CD4-positive, CD25-positive, alpha-beta regulatory T cell (primary cell): ENCODE measurements at places on chromosomes 1 and 21.

DNA sequence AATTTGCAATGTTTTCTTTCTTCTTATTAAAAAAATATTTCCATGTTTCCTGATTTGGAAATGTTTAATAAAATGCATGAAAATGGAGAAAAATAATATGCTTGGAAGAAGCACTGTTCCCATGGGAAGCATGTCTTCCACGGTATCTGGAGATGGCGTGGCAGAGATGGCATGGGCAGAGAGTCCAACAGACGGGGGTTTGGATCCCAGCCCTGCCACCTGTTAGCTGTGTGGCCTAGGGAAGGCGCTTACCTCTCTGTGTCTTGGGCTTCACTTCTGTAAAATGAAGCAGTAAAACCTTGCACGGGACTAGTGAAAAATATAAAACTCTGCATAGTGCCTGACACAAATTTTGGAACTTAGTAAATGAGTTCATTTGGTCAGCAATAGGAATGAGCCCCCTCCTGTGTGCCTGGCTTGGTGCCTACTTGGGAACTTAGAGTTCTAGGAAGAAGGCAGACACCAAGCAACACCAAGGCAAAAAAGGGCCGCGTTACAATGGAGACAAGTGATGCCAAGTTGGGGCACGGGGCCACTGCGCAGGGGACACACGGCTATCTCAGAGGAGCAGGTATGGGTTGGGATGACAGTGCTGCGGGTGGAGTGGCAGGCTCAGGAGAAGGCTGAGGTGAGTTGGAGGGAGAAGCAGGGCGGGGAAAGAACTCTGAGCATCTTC, 124.2 kb downstream of the KCNN3 start:
- H3K4me3 ChIP-seq: no peak overlapping the region
- no peaks in the 10 kb centered on the region for H3K36me3 ChIP-seq
- H3K4me1 ChIP-seq: peaks cover 12% of the 10 kb centered on the region
- no peaks in the 10 kb centered on the region for H3K27me3 ChIP-seq
- no peak overlapping the region for H3K27ac ChIP-seq

DNA sequence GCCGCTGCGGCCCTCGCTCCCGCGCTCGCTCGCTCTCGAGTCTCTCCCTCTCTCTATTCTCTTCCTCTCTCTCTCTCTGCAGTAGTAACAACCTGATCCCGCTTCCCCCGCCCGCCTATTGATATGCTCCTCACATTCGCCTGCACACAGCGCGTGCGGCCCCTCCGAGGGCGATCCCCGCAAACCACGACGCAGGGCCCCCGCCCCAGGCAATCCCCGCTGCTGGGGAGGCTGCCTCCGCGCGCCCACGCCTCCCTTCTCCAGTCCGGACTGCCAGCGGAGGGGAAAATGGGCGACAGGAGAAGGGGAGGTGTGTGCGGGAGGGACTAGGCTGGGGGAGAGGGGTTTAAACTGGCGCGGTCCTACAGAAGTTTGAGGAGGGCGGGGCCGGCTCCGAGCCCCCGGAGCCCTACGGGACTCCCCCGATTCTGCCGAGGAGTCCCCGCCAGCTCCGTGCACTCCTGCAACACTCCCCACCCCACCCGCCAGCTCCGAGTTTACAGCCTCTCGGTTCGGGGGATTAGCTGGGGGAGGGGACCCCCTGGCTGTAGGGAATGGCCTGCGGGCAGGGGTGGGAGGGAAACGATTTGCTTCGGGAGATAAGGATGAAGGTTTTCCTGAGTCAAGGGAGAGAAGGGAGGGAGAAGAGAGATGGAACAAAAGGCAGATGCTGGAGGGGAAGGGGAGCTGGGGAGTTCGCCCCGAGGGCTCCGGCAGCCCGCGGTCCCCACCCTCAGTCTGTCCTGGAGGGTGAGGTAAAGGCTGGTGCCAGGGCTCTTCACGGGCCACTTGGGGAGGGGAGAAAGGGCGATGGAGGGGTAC, 66.6 kb downstream of the SYT2 start:
- H3K4me3 ChIP-seq: no peak overlapping the region
- peaks cover 27% of the 10 kb centered on the region for H3K4me1 ChIP-seq
- H3K36me3 ChIP-seq: no peaks in the 10 kb centered on the region
- no peak overlapping the region for H3K27ac ChIP-seq
- peaks cover 20% of the 10 kb centered on the region for H3K27me3 ChIP-seq

DNA sequence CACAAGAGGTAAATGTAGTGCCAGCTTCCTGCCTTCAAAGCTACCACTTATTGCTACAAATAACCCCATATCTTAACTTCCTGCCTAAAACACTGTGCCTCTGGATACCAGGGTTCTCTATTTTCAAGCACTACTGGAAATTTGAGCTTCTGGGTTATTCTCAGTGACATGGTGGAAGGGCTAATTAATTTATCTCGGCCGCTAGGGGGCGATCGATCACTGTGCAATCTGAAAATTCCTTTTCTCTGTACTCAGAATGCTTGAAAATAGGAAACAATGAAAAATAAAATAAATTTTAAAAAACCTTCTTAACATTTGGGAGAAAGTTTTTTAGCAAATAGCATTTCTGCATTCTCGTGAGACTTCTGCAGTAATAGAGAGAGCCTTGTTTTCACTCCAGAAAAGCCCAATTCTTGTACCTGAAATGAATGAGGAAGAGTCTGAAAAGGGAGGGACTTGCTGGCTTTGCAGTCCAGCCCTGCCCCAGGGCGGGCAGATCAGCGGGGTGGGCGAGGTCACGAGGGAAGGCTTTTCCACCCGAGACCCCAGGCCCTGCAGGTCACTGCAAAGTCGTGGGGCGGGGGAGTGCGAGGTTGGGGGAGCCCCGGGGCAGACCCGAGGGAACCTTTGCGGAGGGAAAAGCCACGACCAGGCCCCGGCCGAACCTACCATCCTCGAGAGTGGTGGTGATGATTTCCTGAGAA, 276.7 kb downstream of the PCP4 start:
- no peak overlapping the region for H3K27ac ChIP-seq
- DNase-seq: no peak
- H3K4me1 ChIP-seq: no peaks in the 10 kb centered on the region
- no peaks in the 10 kb centered on the region for H3K27me3 ChIP-seq

DNA sequence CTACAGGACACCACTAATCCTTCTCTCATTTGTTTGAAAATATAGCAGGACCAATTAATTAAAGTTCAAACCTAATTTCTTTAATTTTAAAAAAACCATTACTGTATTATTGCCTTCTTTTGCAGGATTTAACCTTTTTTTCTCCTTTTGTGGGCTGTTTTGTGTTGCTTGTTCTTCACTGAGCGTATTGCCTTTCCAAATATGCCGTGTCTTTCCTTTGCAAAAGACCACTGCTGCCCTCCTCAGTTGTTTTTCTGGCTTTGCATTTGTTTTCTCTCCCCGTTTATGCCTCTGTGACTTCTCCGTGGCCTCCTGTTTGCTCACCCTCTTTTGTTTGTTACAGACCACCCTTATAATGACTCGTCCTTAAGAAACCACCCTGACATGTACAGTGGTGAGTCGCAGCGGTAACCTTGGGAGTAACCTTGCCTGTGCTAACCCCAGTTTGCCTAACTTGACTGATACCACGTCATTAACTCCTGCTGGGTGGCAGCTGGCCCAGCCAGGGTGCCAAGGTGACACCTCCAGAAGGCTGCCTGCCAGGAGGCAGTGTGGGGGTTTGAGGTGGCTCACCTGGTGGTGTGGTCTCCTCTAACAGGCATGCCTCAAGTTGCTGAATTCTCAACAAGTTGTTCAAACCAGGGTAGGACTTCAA, 81.1 kb upstream of the CNTN2 start:
- no peak for DNase-seq
- H3K27ac ChIP-seq: no peak overlapping the region
- H3K4me1 ChIP-seq: no peaks in the 10 kb centered on the region
- H3K4me3 ChIP-seq: no peak overlapping the region
- H3K36me3 ChIP-seq: no peaks in the 10 kb centered on the region

GRCh38 chr1:185696422-185697150, 37.6 kb upstream of the HMCN1 start:
- DNase-seq: no peak
- H3K4me1 ChIP-seq: peaks cover 22% of the 10 kb centered on the region
- no peaks in the 10 kb centered on the region for H3K36me3 ChIP-seq
- H3K27me3 ChIP-seq: no peaks in the 10 kb centered on the region

DNA sequence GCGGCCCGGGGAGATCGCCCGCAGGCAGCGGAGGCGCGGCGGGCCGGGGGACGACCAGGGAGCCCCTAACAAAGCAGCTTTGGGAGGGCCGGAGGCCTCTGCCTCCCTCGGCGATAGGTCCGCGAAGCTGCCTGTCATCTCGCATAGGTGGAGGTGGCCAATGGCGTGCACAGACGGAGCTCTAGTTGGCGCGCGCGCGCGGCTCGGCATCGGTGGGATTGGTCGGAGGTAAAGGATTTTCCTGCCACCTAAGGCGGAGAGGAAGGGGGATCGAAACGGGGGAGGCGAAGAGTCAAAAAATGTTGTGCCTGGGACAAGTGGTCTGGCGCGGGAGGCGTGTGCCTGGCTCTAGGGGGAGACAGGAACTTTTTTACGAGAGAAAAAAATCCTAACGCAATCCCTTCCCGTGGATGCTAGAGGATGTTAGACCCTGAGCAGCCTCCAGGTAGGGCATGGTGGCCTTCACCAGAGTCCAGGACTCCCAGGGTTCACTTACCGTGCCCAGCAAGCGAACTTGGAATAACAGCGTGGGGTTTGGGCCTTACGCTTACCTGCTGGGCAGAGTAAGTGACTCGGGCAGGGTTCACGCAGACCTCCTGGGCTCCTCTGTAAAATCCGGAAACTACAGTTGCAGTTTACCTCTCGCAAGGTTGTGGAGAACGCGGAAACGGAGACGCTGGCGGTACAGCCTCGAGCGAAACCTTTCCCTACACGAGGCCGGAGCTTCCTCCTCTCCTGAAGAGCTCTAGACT, 99.9 kb upstream of the SOD1 start:
- peaks cover 9% of the 10 kb centered on the region for H3K27me3 ChIP-seq
- no peak overlapping the region for H3K27ac ChIP-seq
- H3K4me3 ChIP-seq: peak overlapping the region; percentile 79

DNA sequence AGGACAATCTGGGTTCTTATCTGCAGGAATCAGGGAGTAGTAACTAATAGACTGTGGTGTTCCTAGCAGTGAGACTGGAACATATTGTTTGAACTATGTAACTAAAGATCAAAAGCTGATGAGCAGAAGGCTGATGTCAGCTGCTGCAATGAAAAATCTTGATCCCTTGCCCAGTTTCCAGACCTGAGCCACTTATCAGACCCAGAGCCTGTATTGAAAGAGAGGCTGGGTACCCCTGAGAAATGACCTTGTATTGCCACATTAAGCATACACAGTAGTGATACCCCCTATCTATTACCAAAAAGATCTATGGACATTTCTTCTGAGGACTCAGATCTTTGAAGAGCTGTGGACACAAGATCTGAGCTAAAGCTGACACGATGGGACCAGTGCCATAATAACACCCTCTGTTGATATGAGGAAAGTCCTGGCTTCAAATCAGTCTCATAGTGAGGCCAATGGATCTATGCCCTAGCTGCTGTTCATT, 178.0 kb upstream of the GALNT2 start:
- H3K36me3 ChIP-seq: no peaks in the 10 kb centered on the region
- no peak overlapping the region for H3K27ac ChIP-seq
- H3K27me3 ChIP-seq: peaks cover 4% of the 10 kb centered on the region
- no peak for DNase-seq
- no peaks in the 10 kb centered on the region for H3K4me1 ChIP-seq

GRCh38 chr1:11648039-11648438, 6.2 kb downstream of the FBXO2 start:
- H3K27me3 ChIP-seq: no peaks in the 10 kb centered on the region
- peaks cover 20% of the 10 kb centered on the region for H3K4me1 ChIP-seq
- no peaks in the 10 kb centered on the region for H3K36me3 ChIP-seq
- DNase-seq: no peak
